ENCODE measurements at places on chromosomes 13 and 19.
A peak's percentile ranks its signal among the peaks of the same experiment; 100 is the strongest.

DNA sequence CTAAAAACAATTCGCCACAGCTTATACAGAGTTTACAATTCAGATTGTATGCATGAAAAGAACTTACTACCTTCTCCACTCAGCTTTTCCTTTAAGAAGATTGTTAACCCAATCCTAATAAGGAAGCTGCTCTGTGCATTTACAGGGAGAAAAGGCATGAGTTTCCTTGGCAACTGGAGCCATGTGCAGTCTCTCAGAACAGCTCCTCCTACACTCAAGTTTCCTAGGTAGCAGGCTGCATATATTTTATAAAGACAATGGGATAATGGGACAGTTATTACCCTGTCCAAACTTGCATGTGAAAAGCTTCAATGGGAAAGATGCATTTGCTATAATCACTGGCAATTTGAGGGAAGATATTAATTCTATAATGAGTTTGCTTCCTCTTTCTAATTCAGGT, 125.5 kb upstream of the TRPC4 start:
- H3K27me3 ChIP-seq: no peaks in the 10 kb centered on the region
- no peak for DNase-seq
- H3K36me3 ChIP-seq: no peaks in the 10 kb centered on the region
- no peak overlapping the region for H3K4me3 ChIP-seq

DNA sequence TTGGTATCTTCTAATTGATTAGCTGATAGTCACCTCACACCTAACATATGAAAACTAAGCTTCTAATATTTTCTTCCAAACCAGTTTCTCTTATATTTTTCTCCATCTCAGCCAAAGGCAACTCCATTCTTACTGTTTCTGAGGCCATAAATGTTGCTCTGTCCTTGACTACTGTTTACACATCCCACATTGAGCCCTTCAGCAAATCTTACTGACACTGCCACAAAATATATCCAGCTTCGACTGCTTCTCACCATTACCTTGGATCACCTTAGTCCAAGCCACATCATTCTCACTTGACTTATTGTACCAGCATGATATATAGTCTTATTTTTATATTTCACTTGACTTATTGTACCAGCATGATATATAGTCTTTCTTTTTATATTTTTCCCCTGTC, 121.6 kb downstream of the MAB21L1 start:
- no peaks in the 10 kb centered on the region for H3K27me3 ChIP-seq
- H3K4me3 ChIP-seq: no peak overlapping the region

DNA sequence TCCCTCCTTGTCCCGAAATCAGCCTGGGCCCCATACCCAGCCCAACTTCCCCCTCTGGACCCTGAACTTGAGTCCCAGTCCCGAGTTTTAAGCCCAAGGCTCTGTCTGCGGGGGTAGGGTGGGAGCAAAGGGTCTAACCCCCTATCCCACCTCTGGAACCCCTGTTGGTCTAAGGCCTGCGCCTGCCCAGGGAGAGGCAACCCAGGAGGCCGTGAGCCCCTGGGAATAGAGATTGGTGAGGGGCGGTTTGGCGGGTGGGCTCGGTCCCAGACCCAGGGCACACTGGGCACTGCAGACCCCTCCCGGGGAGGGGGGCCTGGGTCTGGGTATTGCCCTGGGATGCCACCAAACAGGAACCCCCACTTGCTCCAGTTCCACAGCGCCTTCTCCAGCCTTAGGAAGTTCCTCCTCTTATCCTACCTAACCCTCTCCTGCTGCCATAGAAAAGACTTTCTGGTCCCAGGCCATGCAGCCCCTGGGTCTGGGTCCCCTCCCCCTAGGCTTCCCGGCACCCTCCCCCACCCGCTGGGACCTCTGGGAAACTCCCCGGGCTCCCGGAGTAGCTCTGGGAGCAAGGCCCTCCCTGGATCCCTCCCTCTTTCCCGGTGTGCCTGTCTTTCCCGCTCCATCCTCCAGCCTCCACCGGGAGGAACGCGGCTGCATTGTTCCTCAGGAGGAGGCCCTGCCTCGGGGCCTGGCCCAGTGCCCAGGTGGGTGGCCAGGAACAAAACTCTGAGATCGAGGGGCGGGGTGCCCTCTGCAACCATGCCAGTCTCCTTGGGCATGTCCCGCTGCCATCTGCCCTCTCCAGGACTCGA, 33.6 kb upstream of the NANOS3 start:
- peak overlapping the region; percentile 68 for H3K4me3 ChIP-seq
- no peak for DNase-seq
- no peaks in the 10 kb centered on the region for H3K27me3 ChIP-seq
- H3K36me3 ChIP-seq: no peaks in the 10 kb centered on the region

- H3K4me3 ChIP-seq: no peak overlapping the region
- no peaks in the 10 kb centered on the region for H3K4me1 ChIP-seq
- DNase-seq: no peak
- H3K36me3 ChIP-seq: no peaks in the 10 kb centered on the region
- H3K27me3 ChIP-seq: no peaks in the 10 kb centered on the region
- H3K27ac ChIP-seq: no peak overlapping the region
Measured at GRCh38 chr13:73697166-73697565, 437.0 kb downstream of the KLF12 start.

DNA sequence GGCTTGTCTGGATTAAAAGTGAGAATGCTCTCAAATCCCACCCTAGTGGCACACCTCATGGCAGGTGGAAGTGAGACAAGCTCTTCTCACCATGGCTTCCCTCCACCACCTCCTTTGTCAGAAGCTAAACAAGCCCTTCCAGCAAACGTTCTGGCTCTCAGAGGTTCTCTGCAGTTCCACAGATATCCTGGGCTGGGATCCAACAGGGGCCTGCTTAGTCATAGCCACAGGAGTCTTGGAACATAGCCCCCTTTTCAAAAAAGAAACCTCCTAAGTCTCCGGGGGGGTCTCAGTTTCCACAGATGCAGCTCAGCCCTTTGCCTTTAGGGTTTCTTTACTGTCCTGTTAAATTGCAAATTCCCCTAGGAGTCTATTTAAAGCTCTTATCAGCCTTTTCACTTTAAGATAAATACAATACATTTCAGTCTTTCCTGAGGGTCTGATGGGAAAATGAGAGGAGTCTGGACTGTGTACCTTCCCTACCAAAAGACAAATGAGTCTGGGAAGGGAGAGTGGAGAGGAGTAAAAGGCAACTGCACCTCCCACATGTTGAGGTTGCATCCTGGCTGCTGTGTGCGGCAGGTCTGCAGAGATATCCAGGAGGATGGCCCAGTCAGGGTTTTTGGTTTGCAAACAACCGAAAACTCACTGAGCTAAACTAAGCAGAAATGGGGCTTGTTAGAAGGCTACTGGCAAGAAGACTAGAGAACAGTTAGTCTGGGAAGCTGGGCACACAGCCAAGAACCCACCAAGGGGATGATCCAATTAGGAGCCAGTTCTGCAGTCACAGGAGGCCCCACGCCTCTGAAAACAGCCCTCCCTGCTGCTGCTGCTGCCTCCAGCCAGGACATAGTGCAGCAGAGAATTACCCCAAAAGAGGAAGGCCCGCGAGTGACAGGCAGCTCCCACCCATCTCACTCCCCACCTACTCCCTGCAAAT, 41.4 kb upstream of the SERP2 start:
- no peak overlapping the region for H3K4me3 ChIP-seq
- no peak overlapping the region for H3K27ac ChIP-seq
- no peaks in the 10 kb centered on the region for H3K36me3 ChIP-seq
- no peaks in the 10 kb centered on the region for H3K27me3 ChIP-seq
- peaks cover 16% of the 10 kb centered on the region for H3K4me1 ChIP-seq

GRCh38 chr13:37627428-37627827, 28.9 kb upstream of the POSTN start:
- no peak overlapping the region for H3K4me3 ChIP-seq
- H3K36me3 ChIP-seq: no peaks in the 10 kb centered on the region
- no peaks in the 10 kb centered on the region for H3K27me3 ChIP-seq
- no peak for DNase-seq
- no peaks in the 10 kb centered on the region for H3K4me1 ChIP-seq
